ENCODE measurements at places on chromosomes 7 and 10.

DNA sequence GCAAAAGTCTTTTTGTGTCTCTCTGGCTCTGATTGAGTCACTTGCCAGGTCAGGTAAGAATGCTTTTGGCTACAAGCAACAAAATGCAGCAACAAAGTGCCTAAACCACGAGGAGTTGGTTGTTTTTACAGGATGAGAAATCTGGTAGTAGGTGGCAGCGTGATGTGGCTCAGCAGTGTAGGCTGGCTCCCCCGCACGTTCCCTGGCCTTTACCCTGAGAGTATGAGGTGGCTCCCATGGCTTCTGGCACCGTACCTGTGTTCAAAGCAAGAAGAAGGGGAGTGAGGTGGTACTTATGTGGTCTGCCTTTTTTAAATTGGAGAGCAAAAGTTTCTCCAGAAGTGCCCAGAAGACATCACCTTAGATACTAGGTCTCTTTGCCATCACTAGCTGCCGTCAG lies 11.7 kb downstream of the PRKRIP1 start:
- DNase-seq: no peak
- H3K27me3 ChIP-seq: no peaks in the 10 kb centered on the region
- peaks cover 63% of the 10 kb centered on the region for H3K36me3 ChIP-seq

- no peaks in the 10 kb centered on the region for H3K27me3 ChIP-seq
- H3K36me3 ChIP-seq: no peaks in the 10 kb centered on the region
- peak overlapping the region; percentile 89 for H3K27ac ChIP-seq
Measured at GRCh38 chr7:66654275-66655112, 25.8 kb downstream of the KCTD7 start.

- no peaks in the 10 kb centered on the region for H3K4me1 ChIP-seq
- no peak overlapping the region for H3K4me3 ChIP-seq
- H3K27ac ChIP-seq: no peak overlapping the region
- no peaks in the 10 kb centered on the region for H3K36me3 ChIP-seq
Measured at GRCh38 chr7:117281562-117281961, 41.3 kb downstream of the WNT2 start.

- H3K4me1 ChIP-seq: peaks cover 3% of the 10 kb centered on the region
- no peak overlapping the region for H3K27ac ChIP-seq
- H3K36me3 ChIP-seq: no peaks in the 10 kb centered on the region
- H3K27me3 ChIP-seq: peaks cover 6% of the 10 kb centered on the region
- no peak for DNase-seq
Measured at GRCh38 chr7:74032191-74032490, 4.2 kb downstream of the ELN start.

DNA sequence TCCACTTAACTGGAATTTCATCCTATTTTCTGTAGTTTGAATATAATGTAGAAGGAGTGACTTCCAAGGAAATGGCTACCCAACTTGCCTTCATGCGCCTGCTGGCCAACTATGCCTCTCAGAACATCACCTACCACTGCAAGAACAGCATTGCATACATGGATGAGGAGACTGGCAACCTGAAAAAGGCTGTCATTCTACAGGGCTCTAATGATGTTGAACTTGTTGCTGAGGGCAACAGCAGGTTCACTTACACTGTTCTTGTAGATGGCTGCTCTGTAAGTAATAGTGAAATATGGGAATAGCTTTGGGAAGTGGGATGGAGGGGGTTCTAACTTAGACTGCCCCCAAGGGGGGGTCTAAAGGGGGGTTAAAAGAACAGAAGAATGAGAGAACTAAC lies 34.5 kb downstream of the COL1A2 start:
- H3K36me3 ChIP-seq: no peaks in the 10 kb centered on the region
- no peaks in the 10 kb centered on the region for H3K4me1 ChIP-seq
- DNase-seq: no peak
- H3K4me3 ChIP-seq: no peak overlapping the region

DNA sequence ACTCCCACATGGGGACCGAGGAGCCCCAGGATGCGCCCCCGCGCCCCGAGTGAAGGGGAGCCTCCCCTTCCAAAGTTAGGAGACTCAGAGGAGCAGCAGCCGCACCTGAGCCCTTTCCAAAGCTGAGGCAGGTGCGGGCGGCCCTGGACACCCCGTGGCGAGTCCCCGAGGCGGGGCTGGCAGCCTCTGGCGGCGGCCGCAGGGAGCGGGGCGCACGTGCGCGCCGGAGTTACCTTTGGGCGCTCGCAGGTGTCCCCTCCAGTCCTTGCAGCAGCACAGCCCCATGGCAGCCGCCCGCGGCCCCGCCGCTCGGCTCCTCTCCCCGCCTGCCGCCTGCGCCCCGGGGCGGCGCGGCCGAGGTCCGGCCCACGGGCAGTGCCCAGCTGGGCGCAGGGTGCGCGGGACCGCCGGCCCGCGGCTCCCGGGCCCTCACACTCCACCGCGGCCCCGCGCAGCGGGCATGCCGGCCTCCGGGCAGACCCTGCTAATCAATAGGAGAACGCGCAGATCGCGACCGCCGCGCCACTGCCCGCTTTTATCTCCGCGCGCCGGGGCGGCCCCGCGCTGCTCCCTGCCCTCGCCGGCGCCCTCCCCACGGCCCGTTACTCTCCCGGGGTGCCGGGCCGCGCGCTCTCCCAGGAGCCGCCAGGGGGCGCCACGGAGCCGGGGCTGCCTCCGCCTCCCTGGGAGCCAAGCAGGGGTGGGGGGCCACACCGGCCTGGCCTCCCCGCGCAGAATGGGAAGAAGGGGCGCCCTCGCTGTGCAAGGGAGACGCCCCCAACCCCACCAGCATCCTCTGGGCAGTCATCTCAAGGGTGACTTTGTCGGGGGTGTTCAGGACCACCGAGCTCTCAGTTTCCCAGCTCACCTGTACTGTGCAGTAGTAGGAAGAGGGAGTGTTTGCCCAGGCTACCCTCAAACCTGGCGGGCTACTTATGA lies 80.8 kb downstream of the ARHGAP22 start:
- no peaks in the 10 kb centered on the region for H3K36me3 ChIP-seq
- H3K4me3 ChIP-seq: no peak overlapping the region
- no peak for DNase-seq
- no peak overlapping the region for H3K27ac ChIP-seq
- H3K27me3 ChIP-seq: peaks cover 5% of the 10 kb centered on the region
- H3K4me1 ChIP-seq: no peaks in the 10 kb centered on the region

GRCh38 chr7:30182814-30183213 lies 48.0 kb downstream of the MTURN start:
- H3K27ac ChIP-seq: no peak overlapping the region
- DNase-seq: no peak
- no peaks in the 10 kb centered on the region for H3K4me1 ChIP-seq
- H3K4me3 ChIP-seq: no peak overlapping the region
- H3K36me3 ChIP-seq: no peaks in the 10 kb centered on the region

DNA sequence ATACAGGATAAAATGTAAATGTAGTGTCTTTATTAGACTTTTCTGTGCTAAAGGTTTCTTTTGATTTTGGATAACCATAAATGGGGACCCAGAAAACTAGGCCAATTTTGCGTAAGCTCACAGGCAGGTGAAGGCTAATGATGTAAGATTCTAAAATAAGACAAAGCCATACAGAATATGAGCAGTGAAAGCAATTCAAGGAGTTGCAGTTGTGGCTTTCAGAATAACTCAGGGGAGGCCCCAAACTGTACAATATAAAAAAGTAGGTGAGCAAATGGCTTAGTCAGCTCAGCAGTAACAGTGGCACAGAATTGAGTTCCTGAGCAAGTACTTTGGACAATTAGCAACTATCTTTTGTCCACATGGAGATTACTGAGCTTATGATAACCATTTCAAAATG lies 81.7 kb upstream of the NRP1 start:
- no peaks in the 10 kb centered on the region for H3K27me3 ChIP-seq
- DNase-seq: no peak
- no peak overlapping the region for H3K27ac ChIP-seq
- H3K36me3 ChIP-seq: no peaks in the 10 kb centered on the region

GRCh38 chr7:27200761-27201579 lies 1.1 kb upstream of the HOXA13 start:
- peaks cover 35% of the 10 kb centered on the region for H3K4me1 ChIP-seq
- H3K27ac ChIP-seq: no peak overlapping the region
- DNase-seq: no peak

DNA sequence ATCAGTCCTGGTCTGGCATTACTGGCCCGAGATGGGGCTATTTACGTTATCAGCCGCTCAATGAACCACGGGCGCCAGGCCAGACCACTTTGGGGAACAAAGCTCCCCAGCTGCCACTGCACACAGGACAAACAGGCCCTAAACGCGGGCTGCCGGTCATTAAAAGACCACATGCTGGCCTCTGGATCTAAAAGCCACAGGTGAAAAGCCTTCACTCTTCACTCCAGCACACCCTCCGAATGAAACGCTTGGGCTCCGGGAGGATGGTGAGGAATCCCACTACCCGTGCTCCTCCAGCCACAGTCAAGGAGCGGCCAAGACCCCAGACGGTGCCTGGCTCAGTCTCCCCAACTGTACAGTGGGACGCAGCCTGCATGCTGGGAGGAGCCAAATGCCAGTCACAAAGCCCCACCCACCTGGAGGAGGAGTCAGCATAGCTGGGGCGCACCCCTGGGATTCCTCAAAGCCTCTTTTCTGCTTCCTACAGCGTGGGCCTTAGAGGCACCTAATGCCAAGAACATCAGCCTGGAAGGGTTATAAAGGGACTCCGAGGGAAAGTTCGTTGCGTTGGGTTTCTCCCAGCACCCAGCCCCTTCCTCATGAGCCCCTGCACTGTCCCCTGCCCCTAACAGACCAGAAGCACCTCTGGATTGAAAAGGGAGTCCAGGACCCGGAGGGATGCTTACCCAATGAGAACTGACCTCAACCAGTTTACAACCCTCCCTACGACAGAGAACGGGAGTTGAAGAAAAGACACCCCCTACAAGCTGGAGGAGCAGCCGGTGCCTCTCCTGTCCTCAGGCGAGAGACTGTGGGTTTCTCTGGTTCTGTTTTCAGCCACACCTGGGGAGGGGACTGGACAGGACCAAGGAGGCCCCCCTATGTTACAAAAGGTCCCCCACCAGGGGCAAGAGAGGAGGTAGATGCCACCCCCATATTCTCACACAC lies 4.7 kb downstream of the PDGFA start:
- DNase-seq: no peak
- no peak overlapping the region for H3K4me3 ChIP-seq
- no peak overlapping the region for H3K27ac ChIP-seq
- H3K36me3 ChIP-seq: no peaks in the 10 kb centered on the region
- peaks cover 10% of the 10 kb centered on the region for H3K27me3 ChIP-seq

GRCh38 chr10:129523723-129524316 lies 56.8 kb downstream of the MGMT start:
- no peak overlapping the region for H3K4me3 ChIP-seq
- no peak for DNase-seq
- no peak overlapping the region for H3K27ac ChIP-seq
- H3K4me1 ChIP-seq: no peaks in the 10 kb centered on the region
- H3K36me3 ChIP-seq: no peaks in the 10 kb centered on the region

GRCh38 chr7:39088730-39089593 lies 111.3 kb downstream of the POU6F2 start:
- H3K4me1 ChIP-seq: no peaks in the 10 kb centered on the region
- H3K27me3 ChIP-seq: peaks cover 3% of the 10 kb centered on the region
- no peaks in the 10 kb centered on the region for H3K36me3 ChIP-seq
- H3K4me3 ChIP-seq: no peak overlapping the region

GRCh38 chr7:14228341-14228740 lies 238.9 kb upstream of the ETV1 start:
- H3K36me3 ChIP-seq: no peaks in the 10 kb centered on the region
- no peak for DNase-seq
- H3K27me3 ChIP-seq: no peaks in the 10 kb centered on the region
- no peak overlapping the region for H3K27ac ChIP-seq
- H3K4me3 ChIP-seq: no peak overlapping the region
- no peaks in the 10 kb centered on the region for H3K4me1 ChIP-seq

DNA sequence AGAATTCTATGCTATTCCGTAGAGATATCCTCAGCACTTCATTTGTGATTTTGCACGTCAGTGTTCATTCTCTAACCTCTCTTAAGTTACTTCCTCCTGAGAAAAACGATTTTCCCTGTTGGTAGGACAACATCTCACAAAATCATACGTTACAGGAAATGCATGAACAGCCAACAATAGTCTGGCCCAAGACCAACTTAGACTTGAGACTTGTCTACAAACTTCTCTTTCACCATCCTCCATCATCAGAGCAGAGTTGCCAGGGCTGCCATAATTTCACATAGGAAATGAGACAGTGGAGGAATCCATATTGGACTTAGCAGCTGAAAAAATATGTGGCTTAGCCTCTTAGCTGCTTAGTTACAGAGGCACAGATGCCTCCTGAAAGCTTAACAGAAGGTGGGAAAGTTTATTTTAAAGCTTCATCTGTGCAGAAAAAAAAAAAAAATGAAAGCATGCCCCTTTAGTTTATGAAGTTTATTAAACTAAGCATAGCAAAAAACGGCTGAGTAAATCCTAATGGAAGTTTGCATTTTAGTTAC lies 222.5 kb upstream of the CACNA2D1 start:
- H3K4me3 ChIP-seq: no peak overlapping the region
- no peaks in the 10 kb centered on the region for H3K36me3 ChIP-seq
- no peaks in the 10 kb centered on the region for H3K27me3 ChIP-seq

GRCh38 chr7:92612501-92612900 lies 22.3 kb upstream of the FAM133B start:
- H3K4me3 ChIP-seq: no peak overlapping the region
- no peak for DNase-seq
- H3K27ac ChIP-seq: no peak overlapping the region
- no peaks in the 10 kb centered on the region for H3K27me3 ChIP-seq
- peaks cover 29% of the 10 kb centered on the region for H3K36me3 ChIP-seq
- no peaks in the 10 kb centered on the region for H3K4me1 ChIP-seq

DNA sequence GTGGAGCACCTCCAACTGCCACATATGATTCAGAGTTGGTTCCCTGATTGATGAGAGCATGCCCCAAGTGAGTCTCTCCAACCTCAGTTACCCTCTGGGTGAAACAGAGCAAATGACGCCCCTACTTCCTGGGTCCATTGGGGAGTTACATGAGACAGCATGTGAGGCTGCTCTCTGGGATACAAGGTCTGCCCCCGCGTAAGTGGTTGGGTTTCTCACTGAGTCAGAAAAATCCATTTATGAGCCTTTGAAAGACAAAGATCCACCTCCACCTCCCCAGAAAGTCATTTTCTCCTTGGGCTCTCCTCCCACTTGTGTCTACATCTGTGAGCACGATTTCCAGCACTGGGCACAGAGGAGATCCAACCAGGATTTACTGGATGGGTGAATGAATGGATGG lies 70.7 kb upstream of the DNAAF5 start:
- no peak overlapping the region for H3K4me3 ChIP-seq
- DNase-seq: no peak
- no peak overlapping the region for H3K27ac ChIP-seq
- H3K27me3 ChIP-seq: no peaks in the 10 kb centered on the region

- H3K27ac ChIP-seq: no peak overlapping the region
- no peaks in the 10 kb centered on the region for H3K27me3 ChIP-seq
- no peak overlapping the region for H3K4me3 ChIP-seq
- no peak for DNase-seq
Measured at GRCh38 chr7:55521917-55522902, 50.1 kb downstream of the VOPP1 start.

- DNase-seq: no peak
- peaks cover 12% of the 10 kb centered on the region for H3K36me3 ChIP-seq
- peaks cover 10% of the 10 kb centered on the region for H3K4me1 ChIP-seq
Measured at GRCh38 chr7:114979388-114979787, 57.5 kb downstream of the MDFIC start.

GRCh38 chr10:70856454-70856853 lies 31.9 kb downstream of the PCBD1 start:
- H3K36me3 ChIP-seq: peaks cover 27% of the 10 kb centered on the region
- H3K4me3 ChIP-seq: no peak overlapping the region
- no peaks in the 10 kb centered on the region for H3K27me3 ChIP-seq
- H3K4me1 ChIP-seq: no peaks in the 10 kb centered on the region
- H3K27ac ChIP-seq: no peak overlapping the region

GRCh38 chr10:103695584-103696005 lies 159.8 kb downstream of the SH3PXD2A start:
- no peak overlapping the region for H3K4me3 ChIP-seq
- no peak overlapping the region for H3K27ac ChIP-seq
- H3K27me3 ChIP-seq: no peaks in the 10 kb centered on the region
- H3K36me3 ChIP-seq: no peaks in the 10 kb centered on the region
- DNase-seq: no peak

Data from effector memory CD4-positive, alpha-beta T cell (primary cell).